ENCODE measurements at places on chromosomes 16 and 17. TPM values are rescaled to one million over a fixed set of nuclear protein-coding genes. Genes with fewer than 3 reads are reported as not detected.
A peak's percentile ranks its signal among the peaks of the same experiment; 100 is the strongest.

CHRNB1 gene
- total RNA-seq = 3.3 TPM

IGFALS gene
- not detected for total RNA-seq

C17orf67 gene
- total RNA-seq = 3.5 TPM

TMEM220 gene
- total RNA-seq = 0.96 TPM

SPNS3 gene
- total RNA-seq = not detected

PKMYT1 gene
- total RNA-seq = 34.7 TPM

AOC3 gene
- total RNA-seq = 0.44 TPM

HCRT gene
- not detected for total RNA-seq

ZC3H7A gene
- 66.9 TPM for total RNA-seq

GRCh38 chr16:26708428-26708827 is 358.3 kb upstream of the C16orf82 start:
- no peak for DNase-seq

DNA sequence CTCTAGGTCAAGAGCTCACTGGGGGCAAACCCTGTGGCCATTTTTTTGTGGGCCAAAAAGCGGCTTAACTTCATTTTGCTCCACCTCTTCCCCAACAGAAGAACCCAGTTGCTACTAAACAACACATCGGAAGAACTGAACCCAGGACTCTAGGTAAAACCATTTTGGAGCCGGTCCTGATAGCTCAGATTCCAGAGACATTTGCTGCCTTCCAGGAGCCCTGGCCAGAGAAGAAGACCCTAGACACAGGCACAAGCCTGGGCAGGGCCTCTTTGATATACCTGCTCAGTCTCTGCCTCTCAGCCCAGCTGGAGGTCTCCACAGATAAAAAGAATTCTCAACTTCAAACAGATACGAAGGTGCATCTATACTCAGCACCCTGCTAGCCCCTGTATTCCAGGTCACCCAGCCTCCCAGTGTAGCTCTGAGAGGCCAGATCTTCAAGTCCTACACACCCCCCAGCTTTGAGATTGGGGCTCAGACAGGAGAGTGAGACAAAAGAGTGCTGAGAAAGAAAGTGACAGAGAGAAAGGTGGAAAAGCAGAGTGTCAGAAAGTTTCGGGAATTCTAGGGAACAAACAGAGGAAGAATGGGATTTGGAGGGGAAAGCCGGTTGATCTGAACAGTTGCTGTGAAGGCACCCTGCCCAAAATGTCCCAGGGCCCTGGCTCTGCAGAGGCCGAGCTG is 6.6 kb upstream of the HOXB9 start:
- DNase-seq = no peak

DNA sequence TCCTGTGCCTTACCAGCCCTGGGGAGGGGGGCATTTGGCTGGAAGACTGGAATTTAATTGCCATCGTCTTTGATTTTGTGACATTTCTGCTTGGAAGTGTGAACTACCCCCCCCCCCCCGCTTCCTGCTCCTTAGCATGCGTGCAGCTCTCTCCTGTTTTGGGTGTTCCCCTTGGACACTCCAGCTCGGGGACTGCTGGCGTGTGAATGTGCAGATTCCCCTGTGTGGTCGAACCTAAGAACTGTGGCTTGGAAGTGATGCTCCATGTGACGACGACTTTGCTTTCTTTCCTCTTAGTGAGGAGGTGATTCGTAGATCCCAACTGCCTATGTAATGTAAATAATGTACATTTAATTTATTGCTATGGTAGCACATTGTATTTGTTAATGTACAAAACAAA is 26.1 kb downstream of the OR1D5 start:
- DNase-seq = no peak

DNA sequence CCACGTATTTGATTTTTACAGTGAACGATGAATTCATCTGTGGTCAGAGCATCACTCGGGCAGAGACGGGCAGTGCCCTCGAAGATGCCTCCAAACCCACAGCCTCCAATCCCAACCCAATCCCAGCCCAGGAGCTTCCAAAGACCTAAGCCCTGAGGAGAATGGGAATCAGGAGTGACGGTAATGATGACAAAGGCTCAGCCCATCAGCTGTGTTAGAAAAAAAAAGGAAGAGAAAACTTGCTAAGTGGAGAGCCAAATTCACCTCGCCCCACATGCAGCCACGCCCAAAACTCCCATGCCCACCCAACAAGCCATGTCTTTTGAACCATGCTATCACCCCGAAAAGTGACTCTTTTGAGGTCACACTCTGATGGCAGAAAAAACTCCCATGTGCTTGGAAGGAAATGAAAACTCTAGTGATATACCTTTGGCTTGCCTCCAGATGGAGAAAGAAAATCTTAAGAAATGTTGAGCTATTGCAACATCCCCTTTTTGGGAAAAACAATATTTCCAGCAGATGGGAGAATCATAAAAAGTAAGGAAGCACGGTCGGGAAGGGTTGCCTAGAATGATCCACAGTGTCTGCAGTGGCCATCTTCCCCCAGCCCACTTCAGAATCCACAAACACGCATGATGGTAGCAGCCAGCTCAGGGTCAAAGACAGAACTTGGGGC is 37.7 kb downstream of the XYLT1 start:
- DNase-seq = no peak

- no peak for DNase-seq
Measured at GRCh38 chr17:44132275-44132821, 8.9 kb upstream of the HDAC5 start.

DNA sequence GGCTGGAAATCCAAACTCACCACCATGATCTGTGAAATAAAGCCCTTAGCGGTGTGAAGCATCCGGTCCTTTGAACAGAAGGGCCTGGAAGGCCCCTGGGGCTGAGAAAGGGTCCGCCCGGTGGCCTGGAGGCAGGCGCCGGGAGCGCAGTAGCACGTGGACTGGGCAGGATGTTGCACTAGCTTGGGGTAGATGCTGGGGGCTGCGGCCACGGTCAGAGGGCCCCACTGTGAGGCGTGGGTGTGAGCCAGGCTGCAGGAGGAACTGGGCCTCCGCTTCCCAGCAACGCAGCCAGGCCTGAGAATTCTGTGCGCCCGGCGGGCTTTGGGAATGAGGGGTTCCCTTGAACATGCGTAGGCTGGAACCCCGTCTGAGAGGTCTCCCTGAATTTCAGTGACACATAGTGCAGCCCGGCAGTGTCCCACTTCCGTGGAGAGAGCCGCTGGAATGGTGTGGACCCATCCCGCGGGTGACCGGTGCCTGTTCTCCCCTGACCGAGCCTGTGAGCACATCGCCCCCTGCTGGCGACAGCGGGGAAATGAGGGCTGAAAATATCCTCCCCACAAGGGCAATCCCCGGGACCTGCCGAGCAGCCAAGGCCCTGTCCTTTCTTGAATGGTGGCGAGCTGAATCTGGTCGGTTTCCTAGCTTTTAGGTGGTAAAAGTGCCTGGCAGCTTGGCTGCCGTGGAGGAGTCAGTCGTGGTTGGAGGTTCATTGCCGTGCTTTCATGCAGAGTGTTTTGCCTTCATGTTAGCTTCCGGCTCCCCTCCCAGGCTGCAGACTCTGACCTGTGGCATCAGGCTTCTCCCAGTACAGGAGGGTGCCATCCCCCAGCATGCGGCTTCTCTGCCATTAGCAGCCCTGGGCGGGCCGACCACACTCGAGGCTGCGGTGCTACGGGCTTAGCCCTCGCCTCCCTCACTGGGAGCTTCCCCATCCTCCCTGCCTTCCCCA is 43.8 kb downstream of the DNAJA2 start:
- peak; percentile 57 for DNase-seq

DNA sequence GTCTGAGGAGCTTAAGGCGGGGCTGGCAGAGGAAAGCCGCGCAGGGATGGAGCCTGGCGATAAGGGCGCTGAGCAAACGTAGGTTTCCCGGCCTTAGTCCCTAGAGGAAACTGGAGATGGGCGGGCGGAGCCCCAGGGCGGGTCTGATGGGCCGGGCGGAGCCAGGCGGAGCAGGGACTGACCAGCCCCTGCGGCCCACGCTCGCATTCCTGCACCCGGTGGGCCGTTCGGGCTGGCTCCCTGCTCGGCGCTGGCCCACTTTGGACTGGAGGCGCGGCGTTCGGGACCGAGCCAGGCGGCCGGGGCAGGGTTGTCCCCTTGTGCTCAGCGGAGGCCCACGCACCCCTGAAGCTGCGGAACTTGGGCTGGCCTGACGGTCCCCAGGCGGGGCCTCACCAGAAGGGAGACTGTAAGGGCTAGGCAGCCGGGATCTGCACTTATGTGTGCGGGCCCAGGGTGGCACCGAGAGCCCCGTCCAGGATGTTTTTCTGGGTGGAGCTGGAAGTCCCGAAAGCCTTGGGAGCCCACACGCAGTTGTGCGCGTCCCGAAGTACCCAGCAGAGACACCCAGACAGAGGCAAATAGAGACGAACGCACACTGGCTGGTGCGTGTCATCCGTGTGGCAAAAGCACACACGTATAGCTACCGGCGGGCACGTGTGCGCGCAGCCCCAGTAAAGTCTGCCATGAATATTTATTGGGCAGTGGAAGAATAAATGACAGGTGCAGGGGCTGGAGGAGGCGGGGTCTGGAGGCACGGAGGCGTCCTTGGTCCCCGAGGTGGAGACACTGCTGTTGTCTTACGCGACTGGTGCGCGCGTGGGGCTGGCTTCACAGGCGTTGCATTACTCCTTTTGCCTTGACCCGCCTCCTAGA is 1.4 kb downstream of the PYDC1 start:
- peak; percentile 48 for DNase-seq

- DNase-seq = no peak
Measured at GRCh38 chr16:13835387-13835786, 84.6 kb upstream of the ERCC4 start.

- DNase-seq = no peak
Measured at GRCh38 chr17:37429453-37429852, 22.8 kb downstream of the TADA2A start.

GRCh38 chr16:12265108-12265507 is 288.6 kb downstream of the SNX29 start:
- DNase-seq = no peak

DNA sequence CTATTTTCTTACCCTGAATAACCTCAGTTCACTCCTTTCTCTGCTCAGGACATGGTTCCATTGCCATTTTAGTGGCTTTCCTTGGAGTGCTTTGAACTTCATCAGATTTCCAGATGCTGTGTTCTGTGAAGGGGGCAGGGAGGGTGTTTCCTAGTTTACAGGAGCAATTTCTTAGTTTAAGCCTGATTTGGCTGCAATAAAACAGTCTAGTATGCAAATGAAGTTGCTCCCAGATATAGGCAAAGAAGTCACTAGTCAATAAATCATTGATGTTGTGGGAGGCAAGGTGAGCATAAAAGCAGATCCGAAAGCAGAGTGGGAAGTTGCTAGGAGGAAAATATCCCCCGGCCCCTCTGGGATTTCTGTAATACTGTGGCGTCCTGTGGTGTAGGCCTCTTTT is 202.3 kb downstream of the HS3ST4 start:
- DNase-seq = no peak

DNA sequence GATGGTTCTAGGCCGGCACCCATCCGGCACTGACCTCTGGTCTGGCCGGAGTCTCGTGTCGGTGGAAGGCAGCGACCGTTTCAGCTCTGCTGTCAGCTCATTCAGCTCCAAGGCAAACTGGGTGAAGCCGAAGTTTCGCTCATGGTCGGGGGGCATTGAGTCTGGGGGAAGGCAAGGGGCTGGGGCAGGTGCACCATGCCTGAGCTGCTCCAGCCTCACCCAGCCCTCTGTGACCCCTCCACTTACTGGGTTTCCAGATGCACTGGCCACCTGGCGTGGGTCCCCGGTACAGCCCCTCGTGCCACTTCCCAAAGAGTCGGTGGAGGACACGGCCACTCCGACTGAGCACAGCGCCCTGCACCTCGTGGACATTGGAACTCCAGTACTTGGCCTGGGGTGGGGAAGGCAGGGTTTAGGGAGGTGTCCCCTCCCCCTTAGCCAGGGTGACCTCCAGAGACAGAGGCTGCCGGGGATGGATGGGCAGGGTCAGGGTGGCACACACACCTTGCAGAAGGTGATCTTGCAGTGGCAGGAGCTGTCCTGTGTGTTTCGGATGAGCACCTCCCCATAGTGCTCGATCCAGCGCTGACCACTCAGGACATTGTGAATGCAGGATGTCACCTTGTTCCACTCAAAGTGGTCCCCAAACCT is 12.6 kb downstream of the OSBPL7 start:
- no peak for DNase-seq

DNA sequence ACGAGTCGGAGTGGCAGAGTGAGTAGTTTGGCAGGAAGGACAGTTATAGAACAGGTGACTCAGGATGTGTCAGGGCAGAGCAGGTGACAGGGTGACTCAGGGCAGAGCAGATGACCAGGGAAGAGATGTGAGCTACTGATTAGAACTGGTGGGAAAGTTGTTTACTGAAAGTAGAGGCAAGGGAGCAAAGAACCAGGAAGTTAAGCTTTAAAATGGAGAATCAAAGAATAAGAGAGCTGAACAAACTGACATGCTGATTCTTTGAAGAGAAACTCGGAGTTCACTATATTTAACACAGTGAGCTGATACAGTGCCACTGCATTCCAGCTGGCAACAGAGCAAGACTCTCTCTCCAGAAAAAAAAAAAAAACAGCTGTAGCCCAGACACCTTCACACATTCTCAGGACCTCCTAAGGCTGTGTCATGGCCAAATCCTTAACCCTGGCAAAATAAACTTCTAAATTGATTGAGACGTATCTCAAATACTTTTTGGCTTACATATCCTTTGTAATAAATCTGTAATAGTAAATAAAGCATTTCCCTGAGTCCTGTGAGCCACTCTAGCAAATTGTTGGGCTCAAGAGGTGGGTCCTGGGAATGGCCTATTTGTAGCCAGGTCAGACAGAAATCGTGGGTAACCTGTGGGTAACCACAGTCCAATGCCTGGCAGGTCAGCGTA is 12.3 kb upstream of the UBE2I start:
- DNase-seq = peak; percentile 65

- no peak for DNase-seq
Measured at GRCh38 chr16:64364894-64365293, 757.0 kb downstream of the CDH11 start.

- peak; percentile 38 for DNase-seq
Measured at GRCh38 chr17:32491371-32492263, 4.8 kb downstream of the CDK5R1 start.

- no peak for DNase-seq
Measured at GRCh38 chr17:78889531-78889930, 13.5 kb downstream of the CEP295NL start.

- no peak for DNase-seq
Measured at GRCh38 chr17:80006339-80006720, 29.3 kb downstream of the TBC1D16 start.

DNA sequence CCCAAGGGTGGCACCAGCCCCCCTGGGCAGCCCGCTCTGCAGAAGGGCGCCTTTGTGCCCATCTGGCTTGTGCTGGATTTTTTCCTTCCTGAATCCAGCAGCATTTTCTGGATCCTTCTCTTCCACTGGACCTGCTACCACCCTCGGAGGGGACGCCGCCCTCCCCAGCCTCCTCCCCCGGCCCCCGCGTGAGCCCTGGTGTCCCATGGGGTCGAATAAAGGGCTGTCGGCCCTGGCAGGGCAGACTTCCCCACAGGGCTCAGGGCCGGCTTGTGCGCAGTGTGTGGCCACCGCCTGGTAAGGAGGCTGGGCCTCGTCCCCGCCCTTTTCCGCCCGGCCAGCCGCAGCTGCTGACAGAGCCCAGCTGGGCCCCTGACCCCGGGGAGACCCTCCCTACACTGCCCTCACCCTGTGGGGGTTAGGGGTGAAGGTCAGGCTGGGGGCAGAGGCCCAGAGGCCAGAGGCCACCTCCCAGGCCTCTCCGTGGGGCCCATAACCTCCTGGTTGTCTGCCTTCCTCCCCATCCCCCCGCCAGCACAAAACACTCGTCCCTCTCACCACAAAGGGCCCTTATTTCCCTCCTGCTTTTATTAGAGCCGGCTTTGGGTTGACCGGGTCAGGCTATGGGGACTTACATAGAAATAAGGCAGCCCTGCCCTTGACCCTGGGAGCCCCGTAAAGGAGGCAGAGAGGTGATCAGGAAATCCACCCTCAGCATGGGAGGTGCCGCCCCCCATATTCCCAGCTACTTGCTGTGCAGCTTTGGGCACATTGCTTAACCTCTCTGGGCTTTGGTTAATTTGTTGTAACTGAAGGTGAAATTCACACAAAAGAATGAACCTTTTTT is 179.3 kb upstream of the CIBAR2 start:
- no peak for DNase-seq

Data from MCF 10A (cell line).